ENCODE measurements at places on chromosomes 12 and 14. TPM values are rescaled to one million over a fixed set of nuclear protein-coding genes. Genes with fewer than 3 reads are reported as not detected.

LBHD2 gene
- total RNA-seq, result not detected

- DNase-seq, result no peak
Measured at GRCh38 chr12:1995205-1995896, 8.9 kb downstream of the DCP1B start.

UNC79 gene
- total RNA-seq, result not detected

GRCh38 chr12:38373784-38374183 lies 57.2 kb downstream of the ALG10B start:
- DNase-seq, result no peak

- no peak for DNase-seq
Measured at GRCh38 chr14:82778008-82778590, 1244.4 kb upstream of the SEL1L start.

DNA sequence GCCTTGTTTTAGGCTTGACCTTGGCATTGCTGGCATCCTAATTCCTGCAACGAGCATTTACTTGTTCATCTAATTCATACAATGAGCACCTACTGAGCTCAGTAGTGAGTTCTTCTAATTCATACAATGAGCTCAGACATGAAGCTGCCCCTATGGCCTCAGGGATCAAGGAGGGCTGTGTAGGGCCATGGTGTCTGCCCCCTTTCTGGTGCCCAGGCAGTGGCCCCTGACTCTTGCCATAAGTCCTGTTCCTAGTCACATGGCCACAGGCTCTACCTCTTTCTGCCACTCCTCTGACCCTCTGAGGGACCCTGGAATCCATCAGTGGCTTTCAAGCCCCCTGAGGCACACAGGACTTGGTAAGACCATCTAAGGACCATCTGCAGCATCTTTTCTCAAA lies 148.8 kb downstream of the ZFP36L1 start:
- DNase-seq, result no peak

IRF2BPL gene
- 32.8 TPM for total RNA-seq

- DNase-seq, result no peak
Measured at GRCh38 chr12:28887461-28887990, 261.6 kb upstream of the FAR2 start.

DNA sequence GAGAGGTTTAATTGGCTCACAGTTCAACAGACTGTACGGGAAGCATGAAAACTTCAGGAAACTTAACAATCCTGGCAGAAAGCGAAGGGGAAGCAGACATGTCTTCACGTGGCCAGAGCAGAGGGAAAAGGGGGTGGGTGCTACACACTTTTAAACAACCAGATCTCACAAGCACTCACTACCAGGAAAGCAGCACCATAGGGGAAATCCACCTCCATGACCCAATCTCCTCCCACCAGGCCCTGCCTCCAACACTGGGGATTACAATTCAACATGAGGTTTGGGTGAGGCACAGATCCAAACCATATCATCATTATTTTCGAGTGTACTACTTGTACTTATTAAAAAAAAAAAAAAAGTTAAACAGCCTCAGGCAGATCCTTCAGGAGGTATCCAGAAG lies 29.9 kb downstream of the RXYLT1 start:
- DNase-seq, result peak; percentile 53

NOVA1 gene
- not detected for total RNA-seq

DNA sequence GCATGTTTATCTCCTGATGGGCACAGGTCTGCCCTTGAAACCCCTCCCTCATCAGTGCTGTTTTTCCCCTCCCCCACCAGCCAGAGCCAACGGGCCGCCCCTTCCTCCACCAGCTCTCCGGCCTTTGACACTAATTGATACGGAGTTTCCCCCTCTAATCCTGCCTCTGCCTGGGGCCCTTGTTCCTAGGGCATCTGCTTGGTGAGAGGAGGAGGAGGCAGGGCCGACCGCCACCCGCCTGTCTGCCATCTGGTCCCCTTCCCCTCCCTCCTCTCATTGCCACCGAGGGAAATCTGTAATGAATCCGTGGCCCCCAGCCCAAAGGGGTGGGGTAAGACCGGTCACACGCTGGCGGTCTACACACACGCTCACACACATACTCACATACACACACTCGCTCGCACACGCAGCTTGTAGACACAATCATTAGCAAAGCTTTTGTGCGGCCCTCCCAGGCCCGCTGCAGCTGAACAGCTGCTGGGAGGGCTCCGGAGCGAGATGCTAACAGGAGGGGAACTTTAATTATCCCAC lies 27.4 kb downstream of the SRRM4 start:
- no peak for DNase-seq

DNA sequence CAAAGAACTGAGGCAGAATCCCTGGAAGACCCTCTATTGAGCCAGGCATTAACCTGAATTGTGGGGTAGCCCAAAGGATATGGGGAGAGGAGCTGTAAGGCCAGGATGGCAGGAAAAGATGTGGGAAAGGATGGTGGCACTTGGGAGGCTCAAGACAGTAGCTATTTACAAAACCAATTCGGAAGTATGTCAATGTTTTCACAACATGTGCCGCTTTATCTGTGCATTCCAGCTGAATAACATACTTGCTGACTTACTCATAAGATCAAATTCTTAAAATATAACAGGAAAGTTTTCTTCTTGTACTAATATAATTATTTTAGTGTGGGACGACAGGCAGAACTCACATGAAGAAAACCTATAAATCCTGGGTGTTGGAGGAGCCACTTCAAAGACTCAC lies 10.6 kb downstream of the BBS10 start:
- DNase-seq, result no peak

PZP gene
- not detected for total RNA-seq

DNA sequence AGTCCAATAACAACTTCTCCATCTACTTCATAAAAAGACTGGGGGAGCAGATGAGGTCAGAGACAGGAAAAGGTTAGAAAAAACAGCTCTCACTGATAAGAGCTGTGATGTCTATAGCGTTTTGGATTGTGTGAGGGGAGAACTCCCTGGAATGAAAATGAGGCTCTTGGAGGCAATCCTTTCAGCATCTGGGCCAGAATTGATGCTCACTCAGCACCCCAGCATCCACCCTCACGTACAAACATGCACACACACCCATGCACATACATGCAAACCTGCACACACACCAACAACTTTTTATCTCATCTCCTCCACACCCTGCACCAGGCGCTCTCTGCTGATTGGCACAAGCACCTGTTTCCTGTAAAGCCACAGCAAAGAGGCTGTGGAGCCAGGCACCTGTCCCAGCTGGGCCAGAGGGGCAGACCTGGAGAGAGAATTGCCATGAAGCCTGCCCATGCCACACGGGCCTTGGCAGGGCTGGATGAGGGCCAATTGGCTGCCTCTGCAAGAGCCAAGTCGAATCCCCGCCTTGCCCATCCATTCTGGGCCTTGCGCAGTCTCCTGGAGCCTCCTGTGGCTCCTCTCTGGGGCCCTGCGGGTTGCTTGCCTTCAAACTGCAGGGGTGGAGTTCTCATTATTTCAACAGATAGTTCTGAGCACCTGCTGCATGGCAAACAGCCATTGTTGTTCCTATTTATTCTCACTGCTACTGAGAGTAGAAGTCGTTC lies 53.1 kb downstream of the SYNE3 start:
- DNase-seq, result peak; percentile 69

GRCh38 chr14:59055439-59056045 lies 132.9 kb upstream of the DAAM1 start:
- peak; percentile 77 for DNase-seq

APOF gene
- not detected for total RNA-seq

DNA sequence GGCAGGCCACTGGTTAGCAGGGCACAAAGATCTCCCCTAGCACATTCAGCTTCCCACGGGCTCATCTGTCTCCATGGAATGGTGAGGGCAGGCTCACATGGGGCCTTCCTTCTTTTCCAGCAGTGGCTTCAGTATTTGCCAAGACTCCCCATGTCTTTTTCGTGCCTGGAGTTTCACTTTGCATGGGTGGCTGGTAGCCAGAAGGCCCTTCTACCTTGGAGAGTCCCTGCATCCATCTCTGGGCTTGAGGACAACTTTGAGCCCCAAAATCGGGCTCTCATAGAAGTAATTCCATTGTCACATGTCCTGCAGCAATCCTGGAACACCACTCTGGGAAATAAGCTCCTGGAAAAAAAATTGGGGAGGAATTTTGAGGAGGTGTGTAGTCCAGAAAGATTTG lies 42.1 kb downstream of the NFKBIA start:
- no peak for DNase-seq

CLMN gene
- 1.1 TPM for total RNA-seq

DNA sequence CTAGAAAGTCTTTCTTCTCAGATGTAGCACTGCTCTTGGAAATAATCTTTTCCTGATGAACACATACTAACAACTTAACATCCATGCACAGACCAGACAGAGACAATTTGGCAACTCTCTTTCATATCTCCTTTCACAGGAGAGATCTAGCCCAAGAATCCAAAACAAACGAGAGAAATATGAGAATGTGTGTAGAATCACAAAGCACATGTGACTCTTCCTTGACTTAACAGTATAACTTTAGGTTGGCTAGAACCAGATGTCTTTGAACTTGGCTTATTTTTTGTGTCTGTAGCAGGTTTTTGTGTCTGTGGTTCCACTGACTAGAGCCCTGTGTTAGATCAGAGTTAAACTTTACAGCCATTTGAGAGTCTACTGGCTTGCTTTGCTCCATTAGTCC lies 114.2 kb downstream of the STXBP6 start:
- no peak for DNase-seq

PAX9 gene
- total RNA-seq, result not detected

DNA sequence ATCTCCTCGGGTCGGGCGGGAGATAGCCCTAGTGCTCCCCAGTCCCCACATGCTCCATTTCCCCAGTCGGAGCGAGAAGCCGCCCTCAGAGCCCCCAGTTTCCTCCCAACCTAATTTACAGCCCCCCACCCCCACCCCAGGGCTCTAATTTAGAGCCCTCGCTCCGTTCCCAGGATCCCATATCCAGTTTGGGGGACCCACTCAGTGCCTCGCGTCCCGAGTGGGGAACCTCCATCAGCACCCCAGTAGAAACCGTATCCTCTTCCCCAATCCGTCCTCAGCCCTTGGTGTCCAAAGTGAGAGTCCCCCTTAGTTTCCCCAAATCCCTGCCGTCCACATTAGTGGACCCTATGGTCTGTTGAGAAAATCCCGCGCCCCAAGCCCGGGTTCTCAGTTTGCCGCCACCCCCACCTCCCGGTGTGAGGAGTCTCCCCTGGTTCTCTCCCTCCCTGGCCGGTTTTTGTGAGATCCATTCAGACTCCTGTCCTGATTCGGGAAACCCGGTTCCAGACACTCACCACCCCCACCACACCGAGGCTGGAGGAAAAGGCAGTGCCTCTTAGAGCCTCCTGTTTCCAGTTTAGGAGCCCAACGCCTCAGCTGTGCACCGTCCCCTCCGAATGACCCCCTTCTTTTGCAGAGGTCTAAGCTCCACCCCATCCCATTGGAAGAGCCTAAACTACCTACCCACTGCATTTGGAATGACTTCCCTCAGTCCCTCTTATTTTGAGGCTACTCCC lies 809 bp upstream of the MSI1 start:
- DNase-seq, result no peak

- DNase-seq, result no peak
Measured at GRCh38 chr12:109387425-109388166, 39.9 kb downstream of the MYO1H start.

- no peak for DNase-seq
Measured at GRCh38 chr14:55912344-55912743, 205.9 kb upstream of the PELI2 start.

IQSEC3 gene
- 0.05 TPM for total RNA-seq

- DNase-seq, result no peak
Measured at GRCh38 chr12:57609781-57610553, 1.3 kb upstream of the ARHGEF25 start.

DNA sequence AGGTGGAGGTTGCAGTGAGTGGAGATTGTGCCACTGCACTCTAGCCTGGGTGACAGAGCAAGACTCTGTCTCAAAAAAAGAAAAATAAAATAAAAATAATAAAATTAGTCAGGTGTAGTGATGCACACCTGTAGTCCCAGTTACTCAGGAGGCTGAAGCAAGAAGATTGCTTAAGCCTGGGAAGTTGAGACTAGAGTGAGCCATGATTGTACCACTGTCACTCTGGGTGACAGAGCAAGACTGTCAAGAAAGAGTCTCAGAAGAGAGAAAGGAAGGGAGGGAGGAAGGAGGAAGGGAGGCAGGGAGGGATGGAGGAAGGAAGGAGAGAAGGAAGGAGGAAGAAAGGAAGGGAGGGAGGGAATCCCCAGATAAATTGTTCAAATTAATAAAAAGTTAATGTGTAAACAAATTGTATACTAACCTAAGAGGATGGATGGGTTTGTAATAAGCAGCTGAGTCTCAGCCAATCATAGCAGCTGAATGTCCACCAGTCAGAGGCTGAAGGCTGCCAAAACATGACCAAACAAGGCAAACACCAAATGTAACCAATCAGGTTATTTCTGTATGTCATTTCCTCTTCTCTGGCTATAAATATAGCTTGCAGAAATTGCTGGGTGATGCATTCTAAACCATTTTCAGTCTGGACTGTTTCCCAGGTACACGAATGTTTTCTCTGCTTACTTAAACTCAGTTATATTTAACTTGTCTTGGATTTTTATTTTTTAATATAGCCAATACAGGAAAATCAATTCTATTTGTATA lies 6.1 kb upstream of the CDCA4 start:
- no peak for DNase-seq
